ENCODE measurements at places on chromosomes 4 and X.
A peak's percentile ranks its signal among the peaks of the same experiment; 100 is the strongest.

DNA sequence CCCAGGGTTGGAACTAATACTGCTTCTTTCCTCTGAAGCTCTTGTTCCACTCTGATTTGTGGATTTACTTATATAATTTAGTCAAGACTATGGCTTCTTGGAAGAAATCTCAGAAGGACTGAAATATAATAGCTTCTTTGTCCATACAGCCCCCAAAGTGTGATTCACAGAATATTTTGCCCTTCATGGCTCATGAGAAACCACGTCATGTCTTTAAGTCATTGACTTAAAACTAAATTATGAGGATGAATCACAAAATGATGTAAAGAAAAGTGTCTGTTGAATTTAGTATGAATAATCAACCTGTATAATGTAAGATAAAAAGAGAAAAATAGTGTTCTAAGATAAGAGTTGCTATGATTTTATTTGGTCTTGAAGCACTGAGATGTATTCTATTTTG is 43.3 kb upstream of the AGA start:
- DNase-seq = no peak

DNA sequence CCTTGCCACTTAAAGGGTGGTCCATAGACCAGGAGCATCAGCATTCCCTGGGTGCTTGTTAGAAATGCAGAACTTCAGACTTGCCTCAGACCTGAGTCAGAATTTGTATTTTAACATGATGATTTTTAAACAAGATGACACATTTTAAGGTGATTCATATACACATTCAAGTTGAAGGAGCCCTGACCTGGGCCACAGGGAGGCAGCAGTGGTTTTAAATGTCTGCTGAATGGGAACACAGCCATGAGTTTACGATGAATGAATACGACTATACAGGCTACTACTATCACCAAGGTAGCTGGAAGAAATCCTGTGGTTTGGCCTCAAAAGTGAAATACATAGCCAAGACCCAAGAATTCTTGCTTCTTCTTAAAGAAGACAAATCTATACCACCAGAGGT is 2.9 kb downstream of the HDAC8 start:
- DNase-seq = peak; percentile 22

GRCh38 chr4:1989533-1990347 is 19.0 kb downstream of the NELFA start:
- DNase-seq = no peak

DNA sequence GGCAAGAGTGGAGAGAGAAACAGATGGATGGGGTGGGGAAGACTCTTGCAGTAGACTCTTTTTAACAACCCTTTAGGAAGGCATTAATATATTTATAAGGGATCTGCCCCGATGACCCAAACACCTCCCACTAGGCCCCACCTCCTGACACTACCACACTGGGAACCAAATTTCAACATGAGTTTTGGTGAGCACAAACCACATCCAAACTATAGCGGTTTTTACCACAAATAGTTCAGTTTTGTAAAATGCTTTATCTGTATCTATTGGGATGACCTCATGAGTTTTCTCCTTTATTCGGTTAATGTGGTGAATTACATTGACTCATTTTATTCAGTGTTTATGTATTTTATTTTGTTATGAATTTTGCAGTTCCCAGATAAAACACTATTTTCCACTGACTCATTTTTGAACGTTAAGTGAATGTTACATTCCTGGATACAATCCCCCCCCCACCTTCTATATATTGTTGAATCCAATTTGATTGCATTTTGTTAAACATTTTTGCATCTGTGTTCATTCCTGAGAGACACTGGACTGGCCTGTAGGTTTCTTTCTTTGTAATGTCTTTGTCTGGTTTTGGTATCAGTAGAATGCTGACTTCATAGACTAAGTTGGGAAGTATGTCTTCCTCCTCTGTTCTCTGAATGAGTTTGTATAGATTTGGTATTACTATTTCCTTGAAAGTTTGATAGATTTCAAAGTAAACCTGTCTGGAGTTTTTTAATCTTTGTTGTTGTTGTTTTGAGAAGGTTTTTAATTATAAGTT is 13.9 kb upstream of the CPLX1 start:
- no peak for DNase-seq

GRCh38 chr4:168551211-168551610 is 54.4 kb downstream of the PALLD start:
- no peak for DNase-seq

DNA sequence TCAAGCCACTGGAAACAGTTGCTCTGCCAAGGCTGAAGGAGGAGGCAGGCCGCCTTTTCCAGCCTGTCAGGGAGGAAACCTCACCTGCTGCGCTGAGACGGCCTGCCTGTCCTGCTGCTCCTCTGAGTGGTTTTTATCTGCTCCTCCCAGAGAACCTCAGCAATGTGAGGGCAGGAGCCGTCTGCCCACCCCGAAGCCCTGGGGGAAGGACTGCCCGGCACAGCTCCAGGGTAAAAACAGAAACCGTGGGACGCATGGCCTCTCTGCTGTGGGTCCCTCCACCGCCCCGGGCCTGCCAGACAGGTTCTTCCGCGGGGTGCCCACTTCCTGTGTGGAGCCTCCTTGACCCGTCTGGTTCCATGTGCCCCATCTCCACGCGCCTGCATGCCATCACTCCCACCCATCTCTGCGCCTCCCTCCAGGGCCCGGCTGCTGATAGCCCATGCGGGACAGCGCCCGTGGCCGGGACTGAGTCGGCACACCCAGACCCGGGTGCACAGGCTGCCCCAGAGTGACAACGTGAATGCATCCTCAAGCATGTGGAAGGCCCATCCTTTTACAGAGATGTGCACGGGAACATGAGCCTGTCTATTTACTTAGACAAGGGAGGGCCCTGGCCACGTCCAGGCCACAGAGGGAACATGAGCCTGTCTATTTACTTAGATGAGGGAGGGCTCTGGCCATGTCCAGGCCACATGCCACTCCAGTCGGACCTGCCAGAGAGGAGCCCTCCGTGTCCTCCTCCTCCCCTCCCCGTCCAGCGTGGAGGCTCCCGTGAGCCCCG is 4.0 kb upstream of the SLC49A3 start:
- DNase-seq = no peak

DNA sequence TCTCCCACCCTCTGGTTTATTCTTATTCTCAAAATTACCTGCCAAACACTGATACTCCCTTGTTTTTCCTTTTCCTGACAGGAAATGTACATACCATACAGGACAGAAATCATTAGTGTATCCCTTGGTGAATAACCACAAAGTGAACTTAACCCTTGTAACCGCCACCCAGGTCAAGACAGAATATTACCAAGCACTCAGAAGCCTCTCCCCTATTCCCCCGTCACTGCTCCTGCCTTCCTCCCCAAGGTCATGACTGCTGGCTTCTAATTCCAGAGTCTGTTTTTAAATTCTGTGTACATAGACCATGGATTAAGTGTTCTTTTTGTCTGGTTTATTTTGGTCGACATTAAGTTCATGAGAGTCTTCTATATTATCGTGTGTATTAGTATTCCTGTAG is 37.7 kb downstream of the HTT start:
- DNase-seq = peak; percentile 39

- DNase-seq = no peak
Observed at GRCh38 chrX:17669458-17669857, 67.8 kb upstream of the SCML1 start.

DNA sequence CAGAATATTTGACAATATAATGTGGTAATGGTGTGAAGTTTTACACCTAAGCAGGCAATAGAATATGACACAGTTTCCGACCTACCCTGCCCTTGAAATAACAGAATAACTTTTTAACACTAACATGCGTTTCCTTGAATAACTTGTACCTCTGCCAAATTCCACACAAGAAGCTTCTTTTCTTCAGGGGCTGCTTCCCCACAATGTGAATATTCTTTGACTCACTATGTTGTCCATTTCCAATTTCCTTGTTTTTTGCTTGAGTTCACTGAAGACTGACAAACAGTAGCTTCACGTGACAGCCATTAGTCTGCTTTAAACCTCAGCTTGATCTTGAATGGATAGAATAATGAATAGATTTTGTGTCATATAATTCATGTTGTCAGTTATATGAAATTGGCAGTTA is 14.3 kb downstream of the SHROOM3 start:
- DNase-seq = peak; percentile 94

- no peak for DNase-seq
Observed at GRCh38 chrX:44816367-44816766, 27.5 kb upstream of the DUSP21 start.

GRCh38 chrX:5388087-5388486 is 840.6 kb downstream of the NLGN4X start:
- DNase-seq = no peak

GRCh38 chr4:55347610-55348228 is 1.7 kb downstream of the SRD5A3 start:
- DNase-seq = no peak

DNA sequence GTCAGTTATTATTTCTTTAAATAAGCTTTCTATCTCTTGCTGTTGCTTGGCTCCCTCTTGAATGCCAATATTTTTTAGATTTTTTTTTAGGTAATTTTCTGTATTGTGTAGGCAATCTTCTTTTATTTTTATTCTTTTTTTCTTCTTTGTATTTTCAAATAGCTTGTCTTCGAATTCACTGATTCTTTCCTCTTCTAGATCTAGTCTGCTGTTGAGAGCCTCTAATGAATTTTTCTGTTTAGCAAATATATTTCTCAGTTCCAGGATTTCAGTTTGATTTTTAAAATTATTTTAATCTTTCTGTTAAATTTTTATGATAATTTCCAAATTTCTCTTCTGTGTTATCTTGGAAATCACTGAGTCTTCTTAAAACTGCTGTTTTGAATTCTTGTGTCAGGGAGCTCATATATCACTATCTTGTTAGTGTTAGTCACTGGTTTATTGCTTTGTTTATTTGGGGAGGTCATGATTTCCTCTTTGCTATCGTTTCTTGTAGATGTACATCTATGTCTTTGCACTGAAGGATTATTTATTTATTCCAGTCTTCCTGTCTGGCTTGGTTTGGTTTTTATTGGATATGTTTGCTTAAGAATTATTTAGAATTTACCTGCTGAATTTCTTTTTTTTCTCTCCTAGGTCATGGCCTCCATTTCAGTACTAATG is 39.9 kb upstream of the GPRIN3 start:
- DNase-seq = no peak

GRCh38 chr4:159977907-159978617 is 875.2 kb downstream of the RAPGEF2 start:
- DNase-seq = no peak

DNA sequence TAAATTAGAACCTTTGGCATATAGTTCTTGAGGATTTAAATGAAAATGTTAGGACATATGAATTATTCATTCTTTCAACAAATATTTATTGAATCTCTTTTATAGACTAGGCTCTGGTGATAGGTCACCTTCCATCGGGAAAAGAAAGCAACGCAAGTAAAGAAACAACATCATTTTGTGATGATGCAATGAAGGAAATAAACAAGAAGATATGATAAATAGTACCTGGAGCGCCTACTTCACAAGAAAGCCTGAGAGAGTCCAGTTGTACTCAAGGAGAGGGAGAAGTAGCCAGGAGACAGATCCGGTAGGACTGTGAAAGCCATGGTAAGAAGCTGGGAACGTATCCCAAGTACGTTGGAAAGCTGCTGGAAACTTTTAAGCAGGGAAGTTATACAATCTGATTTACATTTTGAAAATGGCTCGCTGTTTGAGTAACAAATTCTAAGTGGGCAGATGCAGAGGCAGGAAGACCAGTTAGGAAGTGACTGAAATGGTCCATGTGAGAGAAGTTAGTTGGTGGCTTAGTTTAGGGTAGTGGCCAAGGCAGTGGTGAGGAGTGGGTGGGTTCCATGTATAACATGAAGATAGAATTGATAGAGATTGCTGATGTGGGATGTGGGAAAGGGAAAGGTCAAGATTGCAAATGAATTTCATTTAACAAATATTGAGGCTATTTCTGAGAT is 17.7 kb upstream of the CPE start:
- no peak for DNase-seq

GRCh38 chrX:108420481-108420880 is 17.7 kb downstream of the COL4A6 start:
- no peak for DNase-seq

- DNase-seq = no peak
Observed at GRCh38 chrX:17939724-17940123, 78.6 kb upstream of the RAI2 start.

GRCh38 chr4:183257808-183258207 is 62.3 kb downstream of the CLDN22 start:
- DNase-seq = no peak

GRCh38 chrX:38627683-38628082 is 66.3 kb downstream of the TSPAN7 start:
- DNase-seq = peak; percentile 29

DNA sequence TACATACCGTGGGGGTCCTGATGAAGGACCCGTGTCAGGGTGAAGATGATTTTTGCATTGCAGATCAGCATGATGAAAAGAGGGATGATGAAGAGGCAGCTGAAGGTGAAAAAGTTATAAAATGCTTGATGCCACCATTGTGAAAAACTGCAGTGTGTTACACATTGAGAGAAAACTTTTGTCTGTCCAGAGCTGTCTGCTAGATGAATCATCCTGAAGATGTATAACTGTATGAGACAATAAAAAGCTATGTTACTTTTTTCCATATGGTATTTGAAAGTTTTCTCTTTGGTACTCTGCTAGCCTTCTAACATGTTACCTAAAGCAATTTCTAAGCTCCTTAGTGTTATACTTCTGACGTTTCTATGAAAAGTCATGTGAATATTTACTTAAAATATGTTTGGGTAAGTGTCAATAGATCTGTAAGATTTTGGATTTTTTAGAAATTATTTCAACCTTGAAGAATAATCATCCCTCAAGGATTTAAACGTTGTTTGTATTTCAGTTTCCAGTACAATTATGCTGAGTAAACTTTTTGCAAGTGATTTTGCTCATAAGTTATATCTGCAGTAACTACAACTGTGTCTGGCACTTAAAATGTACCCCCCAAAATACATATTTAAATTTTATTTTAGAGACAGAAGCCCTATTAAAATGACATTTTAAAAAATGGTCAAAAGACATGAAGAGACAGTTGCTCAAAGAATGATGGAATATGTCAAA is 9.5 kb downstream of the GNRHR start:
- DNase-seq = no peak

DNA sequence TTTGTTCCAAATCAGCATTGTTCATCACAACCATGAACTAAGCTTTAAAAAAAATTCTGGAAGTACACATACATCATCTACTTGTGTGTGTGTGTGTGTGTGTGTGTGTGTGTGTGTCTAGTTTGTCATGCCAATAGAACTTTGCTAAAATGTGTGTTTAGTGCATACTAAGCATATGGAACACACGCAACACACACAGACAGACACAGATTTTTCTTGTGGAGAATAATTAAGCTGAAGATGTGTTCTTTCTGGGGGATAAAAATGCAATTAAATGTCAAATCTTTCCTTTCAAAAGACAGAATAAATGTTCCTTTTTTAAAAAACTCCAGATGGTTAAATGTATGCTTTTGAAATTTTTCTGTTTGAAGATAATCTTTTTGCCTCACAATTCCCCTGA is 530.4 kb upstream of the INTU start:
- DNase-seq = no peak

DNA sequence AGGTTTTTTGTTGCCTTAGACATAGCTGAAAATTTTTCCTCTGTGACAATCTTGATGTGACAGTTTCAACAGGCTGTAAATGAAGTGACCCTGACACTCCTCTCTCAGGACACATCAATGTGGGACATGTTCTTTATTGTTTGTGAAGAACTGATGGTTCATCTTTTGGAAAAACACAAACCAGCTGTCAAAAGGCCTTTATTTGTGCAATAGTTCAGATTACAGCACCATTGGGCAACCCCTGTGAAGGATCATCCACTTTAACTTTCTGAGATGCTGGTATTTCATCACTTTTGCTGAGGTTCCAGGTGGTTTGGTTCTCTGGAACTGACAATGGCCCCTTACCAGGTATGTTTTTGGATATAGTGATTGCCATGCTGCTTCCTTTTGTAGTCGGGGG is 40.3 kb downstream of the OSTC start:
- no peak for DNase-seq
